ENCODE measurements at places on chromosomes 4 and X.

- DNase-seq: no peak
Measured at GRCh38 chr4:119543779-119544178, 84.8 kb downstream of the PDE5A start.

GRCh38 chrX:9728261-9728660, 37.4 kb downstream of the GPR143 start:
- DNase-seq: no peak

- no peak for DNase-seq
Measured at GRCh38 chrX:4944767-4945166, 1231.3 kb upstream of the PRKX start.

- no peak for DNase-seq
Measured at GRCh38 chr4:183303301-183303700, 16.8 kb downstream of the CLDN22 start.

- DNase-seq: no peak
Measured at GRCh38 chr4:71550220-71551165, 211.7 kb downstream of the SLC4A4 start.

DNA sequence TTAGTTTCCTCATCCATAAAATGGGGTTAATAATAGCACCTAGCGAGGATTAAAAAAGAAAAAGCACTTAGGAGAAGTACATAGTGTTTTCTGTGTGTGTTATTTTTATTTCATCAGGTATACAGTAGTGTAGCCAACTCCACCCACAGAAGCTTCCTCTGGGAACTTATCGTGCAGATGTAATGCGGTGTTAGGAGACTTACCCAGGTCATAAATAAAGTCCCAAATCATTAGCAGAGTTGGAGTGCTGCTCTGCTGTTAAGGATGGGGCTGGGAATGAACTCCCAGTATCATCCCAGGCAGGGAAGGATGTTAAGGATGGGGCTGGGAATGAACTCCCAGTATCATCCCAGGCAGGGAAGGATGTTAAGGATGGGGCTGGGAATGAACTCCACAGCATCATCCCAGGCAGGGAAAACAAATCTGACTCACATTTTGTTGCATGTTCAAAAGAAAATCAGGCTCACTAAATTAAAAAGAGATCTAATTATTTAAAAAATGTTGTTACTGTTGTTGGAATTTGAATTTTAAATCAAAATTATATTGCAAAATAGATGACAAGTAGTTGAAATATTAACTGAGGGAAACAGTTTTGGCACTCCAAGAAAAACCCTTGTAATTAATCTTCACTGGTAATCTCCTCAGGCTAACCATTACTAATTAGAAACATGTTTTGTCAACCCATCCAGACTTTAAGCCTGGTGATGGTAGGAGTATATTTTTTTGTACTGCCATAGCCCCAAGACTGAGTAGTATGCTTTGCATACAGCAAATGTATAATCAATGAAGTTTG, 10.2 kb upstream of the SFRP2 start:
- DNase-seq: no peak

GRCh38 chrX:72479324-72480274, 93.0 kb downstream of the HDAC8 start:
- DNase-seq: no peak

DNA sequence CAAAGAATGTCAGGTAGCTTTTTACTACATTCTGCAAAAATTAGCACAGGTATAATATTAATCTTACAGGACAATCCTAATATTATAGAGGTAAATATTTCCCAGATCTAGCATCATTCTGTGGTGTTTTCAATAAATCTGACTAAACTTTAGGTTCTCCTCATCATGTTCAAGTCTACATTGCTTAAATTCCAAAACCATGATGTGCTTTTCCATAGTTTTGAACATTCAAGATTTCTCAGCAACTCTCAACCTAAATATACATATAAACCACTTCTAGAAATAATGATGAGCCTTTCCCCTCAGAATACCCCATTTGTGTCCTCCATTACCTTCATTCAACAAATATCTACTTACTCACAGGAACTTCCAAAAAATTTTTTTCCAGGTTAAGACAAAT, 23.1 kb downstream of the EIF4E start:
- DNase-seq: no peak

DNA sequence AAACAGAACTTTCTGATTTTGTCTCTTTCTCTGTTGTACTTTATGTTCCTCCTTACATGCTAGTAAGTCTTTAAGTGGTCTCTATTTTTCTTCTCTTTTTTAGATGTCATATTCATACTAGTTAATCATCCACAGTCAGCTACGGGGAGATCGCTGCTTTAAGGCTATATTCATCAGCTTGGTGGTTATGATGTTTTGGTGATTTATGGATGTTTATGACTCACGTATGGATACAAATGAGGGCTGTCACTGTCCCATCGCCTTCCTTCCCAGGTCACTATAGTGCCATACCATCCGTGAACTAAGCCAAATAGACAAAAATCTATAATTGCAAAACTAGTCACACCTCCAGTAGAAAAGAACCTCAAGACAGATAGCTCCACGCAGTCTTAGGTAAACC, 296.8 kb upstream of the AADAT start:
- DNase-seq: no peak

DNA sequence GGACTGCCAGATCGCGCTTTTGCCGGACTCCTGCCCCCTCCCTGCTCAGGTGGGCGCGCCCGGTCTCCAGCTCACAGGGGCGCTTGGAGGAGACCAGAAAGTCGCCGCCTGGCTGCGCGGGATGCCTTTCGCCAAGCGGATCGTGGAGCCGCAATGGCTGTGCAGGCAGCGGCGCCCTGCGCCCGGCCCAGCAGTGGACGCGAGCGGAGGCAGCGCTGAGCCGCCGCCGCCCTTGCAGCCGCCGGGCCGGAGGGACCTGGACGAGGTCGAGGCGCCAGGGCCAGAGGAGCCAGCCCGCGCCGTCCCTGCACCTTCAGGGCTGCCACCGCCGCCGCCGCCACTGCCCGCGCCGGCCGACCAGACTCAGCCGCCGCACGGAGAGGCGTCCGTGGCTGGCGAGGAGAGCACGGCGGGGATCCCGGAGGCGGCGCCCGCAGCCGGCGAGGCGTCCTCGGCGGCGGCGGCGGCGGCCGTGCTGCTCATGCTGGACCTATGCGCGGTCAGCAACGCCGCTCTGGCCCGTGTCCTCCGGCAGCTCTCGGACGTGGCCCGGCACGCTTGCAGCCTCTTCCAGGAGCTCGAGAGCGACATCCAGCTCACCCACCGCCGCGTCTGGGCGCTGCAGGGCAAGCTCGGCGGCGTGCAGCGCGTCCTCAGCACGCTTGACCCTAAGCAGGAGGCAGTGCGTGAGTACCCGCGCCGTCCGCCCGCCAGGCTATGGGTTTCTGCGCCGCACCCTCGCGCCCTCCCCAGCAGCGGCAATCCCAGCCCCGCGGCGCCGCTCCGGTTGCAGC, 834 bp downstream of the NHS start:
- no peak for DNase-seq

GRCh38 chrX:107117993-107118321, 665 bp downstream of the RBM41 start:
- no peak for DNase-seq

- DNase-seq: no peak
Measured at GRCh38 chr4:3412257-3413020, 29.3 kb upstream of the HGFAC start.

- DNase-seq: no peak
Measured at GRCh38 chr4:13263967-13264525, 220.1 kb downstream of the RAB28 start.

DNA sequence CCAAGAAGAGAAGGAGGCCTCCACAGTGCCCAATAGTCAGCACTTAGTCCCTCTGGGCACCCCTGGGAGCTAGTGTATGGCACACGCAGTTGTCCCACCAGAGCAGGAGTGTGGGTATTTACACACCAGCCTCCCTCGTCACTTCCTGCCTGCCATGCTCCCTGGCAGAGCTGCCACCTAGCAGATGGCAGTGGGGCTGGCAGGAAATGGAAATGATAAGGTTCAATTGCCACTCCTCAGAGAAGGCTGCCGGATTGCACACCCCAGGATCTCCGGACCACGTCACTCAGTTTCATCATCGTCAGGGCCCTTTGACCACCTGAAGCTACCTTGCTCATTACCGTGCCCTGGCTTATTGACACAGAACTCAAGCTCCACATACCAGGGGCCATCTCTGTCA, 173.3 kb upstream of the PSAPL1 start:
- no peak for DNase-seq

DNA sequence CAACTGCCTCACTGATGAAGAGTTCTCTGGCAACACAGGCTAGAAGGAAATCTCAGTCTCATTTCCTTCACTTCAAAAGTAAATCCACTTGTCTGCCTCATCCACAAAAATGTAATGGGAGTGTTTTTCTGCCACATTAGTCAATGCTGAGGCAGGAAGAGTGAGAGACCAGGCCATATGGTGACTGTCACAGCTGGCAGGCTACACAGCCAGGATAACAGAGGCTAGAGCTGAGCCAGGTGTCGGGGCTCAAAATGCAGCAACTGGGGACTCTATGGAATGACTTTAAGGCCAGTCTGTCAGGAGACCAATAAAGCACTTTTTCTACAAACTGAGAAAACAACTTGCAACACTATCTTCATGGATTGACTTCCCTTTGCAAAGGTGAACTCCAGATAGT, 204.2 kb downstream of the GPC3 start:
- DNase-seq: no peak

GRCh38 chr4:182862921-182863320, 54.3 kb downstream of the DCTD start:
- no peak for DNase-seq

DNA sequence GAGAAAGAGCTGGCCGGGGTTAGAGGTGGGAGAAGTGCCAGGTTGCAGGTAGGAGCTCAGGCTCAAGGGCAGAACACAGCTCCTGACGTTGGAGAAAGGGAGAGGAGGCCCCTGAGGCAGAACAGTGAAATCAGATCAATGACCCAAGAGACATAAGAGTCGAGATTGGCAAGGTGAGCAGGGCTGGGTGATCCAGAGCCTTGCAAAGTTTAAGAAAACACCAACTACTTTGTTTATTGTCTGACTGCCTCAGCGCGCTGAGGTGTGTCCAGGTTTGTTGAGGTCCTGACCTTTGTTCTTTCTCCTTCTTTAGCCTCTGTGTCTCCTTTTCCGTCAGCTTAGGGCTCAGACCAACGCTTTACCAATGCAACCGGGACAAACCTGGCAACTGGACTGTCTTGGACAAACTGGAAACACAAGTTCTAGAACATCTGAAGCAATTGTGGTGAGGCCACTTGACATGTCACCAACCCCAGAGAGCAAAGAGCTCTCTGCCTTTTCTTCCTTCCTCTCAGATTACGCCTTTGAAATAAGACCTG, 28.3 kb downstream of the CHRNA9 start:
- no peak for DNase-seq

- DNase-seq: no peak
Measured at GRCh38 chr4:15186149-15186548, 183.9 kb downstream of the CPEB2 start.

- DNase-seq: no peak
Measured at GRCh38 chr4:189232274-189232673, 708.4 kb upstream of the FRG1 start.

DNA sequence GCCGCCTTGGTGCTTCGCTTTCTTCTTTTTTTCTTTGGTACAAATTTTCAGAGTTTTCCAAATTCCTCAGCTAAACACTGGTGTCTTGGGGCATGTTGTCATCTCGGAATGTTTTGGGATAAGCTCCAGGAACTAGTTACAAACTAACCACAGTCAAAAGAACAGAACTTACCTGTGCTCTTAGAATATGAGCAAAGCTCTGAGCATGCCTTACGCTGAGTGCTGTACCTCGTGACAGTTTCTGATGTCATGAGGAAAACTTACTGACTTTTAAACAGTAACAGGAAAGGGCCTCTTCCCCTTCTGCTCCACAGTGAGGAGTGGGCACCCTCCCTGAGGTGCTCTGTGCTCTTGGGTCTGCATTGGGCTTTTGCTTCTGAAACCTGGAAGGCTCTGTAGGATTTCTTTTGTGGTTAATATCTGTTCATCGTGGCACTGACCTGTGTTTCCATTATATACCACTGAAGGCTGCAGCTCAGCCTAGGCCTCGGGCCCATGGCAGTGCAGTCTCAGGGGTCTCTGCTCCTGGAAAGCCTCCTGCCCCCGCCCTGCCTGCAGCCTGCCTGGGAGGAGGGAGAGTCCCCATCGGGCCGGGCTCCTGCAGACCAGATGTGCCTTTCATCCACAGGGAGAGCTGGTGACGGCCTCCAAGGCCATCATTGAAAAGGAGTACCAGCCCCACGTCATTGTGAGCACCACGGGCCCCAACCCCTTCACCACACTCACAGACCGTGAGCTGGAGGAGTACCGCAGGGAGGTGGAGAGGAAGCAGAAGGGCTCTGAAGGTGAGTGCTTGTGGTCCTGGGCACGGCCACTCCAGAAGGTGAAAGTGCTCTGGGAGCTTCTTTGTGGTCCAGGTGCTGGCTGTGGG, 48.7 kb downstream of the NOP14 start:
- DNase-seq: no peak

GRCh38 chr4:26032142-26032541, 118.1 kb downstream of the SMIM20 start:
- DNase-seq: no peak

- no peak for DNase-seq
Measured at GRCh38 chr4:73224886-73225285, 33.7 kb downstream of the ANKRD17 start.

GRCh38 chr4:94477227-94477626, 25.5 kb downstream of the PDLIM5 start:
- no peak for DNase-seq

DNA sequence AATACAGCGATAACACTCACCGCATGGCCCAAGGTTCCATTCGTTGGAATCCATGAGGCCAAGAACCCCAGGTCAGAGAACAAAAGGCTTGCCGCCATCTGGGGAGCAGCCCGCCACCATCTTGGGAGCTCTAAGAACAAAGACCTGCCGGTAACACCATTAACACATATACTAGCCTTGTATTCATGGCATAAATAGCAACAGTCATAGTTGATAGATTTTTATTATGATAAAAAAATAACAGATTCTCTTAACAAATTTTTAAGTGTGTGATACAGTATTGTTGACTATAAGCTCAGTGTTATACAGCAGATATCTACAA, 309.4 kb downstream of the GLUD2 start:
- no peak for DNase-seq

DNA sequence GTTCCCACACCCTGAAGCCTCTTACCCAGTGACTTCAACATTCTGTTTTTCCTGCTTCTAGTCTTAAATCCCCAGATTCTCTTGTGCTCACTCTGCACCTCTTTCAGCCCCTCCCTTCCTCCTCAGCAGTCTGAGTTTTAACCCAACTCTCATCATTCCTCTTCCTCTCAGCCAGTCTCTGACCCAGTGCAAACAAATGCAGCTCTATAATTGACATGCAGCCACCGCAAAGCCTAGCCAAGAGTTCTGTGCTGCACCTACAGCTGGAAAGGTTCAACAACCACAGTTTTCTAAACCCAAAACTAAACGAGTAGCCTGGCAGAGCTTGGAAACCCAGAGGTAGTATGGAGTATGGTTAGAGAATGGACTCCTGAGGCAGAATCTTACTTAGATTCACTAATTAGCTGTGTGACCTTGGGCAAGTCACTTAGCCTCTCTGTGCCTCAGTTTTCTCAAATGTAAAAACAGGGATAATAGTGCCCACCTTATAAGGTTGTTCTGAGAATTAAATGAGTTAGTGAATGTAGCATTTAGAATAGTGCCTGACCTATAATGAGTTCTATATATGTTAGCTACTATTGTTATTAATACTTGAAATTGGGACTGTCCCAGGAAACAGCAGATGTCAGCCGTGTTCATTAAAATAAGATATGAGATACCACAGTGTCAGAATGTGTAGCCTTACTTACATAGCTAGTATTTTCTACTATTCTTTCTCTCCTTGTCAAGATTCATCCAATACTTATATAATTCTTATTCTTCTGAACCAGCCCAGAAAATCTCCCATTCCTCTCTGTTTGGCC, 3.5 kb downstream of the TMEM154 start:
- no peak for DNase-seq
